ENCODE measurements at places on chromosomes 6 and 20.

DNA sequence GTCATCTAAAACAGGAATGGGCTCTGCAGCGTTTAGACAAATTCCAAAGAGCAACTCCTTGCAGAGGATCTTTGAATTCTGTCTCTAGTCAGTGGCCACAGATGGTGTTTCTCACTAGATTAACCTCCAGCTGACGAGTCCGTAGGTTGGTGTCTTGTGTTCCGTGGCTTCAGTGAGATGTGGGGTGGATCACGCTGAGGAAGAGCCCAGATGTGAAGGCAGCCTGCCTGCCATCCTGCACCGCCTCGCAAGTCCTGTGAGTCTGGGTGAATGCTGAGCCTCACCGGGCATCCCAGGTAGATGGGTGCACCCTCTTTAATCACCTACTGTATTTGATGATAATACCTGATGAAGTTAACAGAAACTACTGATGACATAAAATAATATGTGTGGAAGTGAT, 70.4 kb downstream of the THBS2 start:
- no peak for DNase-seq

GRCh38 chr6:131366223-131366622, 206.8 kb upstream of the ARG1 start:
- no peak for DNase-seq

DNA sequence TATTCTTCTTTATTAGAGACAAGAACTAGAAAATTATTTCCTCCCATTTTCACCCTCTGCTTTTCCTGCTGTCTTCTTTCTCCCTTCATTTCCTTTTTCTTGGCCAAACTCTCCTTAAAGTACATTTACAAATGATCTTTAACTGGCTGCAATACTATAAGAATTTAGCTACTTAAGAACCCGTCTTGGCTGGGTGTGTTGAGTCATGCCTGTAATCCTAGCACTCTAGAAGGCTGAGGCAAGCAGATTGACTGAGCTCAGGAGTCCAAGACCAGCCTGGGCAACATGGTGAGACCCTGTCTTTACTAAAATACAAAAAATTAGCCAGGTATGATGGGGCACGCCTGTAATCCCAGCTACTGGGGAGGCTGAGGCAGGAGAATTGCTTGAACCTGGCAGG, 39.3 kb upstream of the SRPK1 start:
- no peak for DNase-seq

- DNase-seq, result no peak
Observed at GRCh38 chr20:58593880-58594638, 57.0 kb upstream of the STX16 start.

- DNase-seq, result no peak
Observed at GRCh38 chr20:36717657-36718056, 28.2 kb downstream of the NDRG3 start.

DNA sequence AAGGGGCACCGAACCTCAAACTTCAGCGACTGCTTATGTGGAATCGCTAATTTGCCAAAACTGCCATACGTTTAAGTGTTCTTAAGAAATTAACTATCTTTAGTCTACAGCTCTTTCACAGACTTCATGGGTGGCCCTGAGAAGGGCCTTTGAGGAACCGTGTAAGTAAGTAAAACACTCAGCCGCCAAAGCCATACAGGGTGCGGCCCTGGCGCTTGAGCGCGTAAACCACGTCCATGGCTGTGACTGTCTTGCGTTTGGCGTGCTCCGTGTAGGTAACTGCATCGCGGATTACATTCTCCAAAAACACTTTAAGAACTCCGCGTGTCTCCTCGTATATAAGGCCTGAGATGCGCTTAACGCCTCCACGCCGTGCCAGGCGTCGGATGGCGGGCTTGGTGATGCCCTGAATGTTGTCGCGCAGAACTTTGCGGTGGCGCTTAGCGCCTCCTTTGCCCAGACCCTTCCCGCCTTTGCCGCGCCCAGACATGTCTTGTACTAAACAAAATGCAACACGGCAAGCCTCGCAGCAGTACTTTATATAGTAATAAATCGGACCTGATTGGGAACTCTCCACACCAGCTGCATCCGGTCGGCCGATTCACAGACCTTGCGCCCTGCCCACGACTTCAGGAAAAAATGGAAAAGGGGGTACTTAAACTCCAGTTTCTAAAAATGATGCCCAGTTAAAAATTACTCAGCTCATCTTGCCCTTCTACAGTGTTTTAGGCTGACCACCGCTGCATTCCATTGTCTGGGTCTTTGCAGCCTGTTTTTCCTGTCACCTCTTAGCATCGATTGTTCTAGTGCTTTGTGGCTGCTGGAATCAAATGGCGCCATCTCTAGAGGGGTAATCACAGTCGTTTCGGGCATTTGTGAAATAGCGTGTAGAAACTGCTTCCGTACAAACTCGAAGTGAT, 38.9 kb downstream of the OR2B2 start:
- DNase-seq, result peak; percentile 80

GRCh38 chr20:23122321-23122720, 36.2 kb upstream of the CD93 start:
- no peak for DNase-seq

- no peak for DNase-seq
Observed at GRCh38 chr6:80832337-80832736, 725.9 kb downstream of the BCKDHB start.

DNA sequence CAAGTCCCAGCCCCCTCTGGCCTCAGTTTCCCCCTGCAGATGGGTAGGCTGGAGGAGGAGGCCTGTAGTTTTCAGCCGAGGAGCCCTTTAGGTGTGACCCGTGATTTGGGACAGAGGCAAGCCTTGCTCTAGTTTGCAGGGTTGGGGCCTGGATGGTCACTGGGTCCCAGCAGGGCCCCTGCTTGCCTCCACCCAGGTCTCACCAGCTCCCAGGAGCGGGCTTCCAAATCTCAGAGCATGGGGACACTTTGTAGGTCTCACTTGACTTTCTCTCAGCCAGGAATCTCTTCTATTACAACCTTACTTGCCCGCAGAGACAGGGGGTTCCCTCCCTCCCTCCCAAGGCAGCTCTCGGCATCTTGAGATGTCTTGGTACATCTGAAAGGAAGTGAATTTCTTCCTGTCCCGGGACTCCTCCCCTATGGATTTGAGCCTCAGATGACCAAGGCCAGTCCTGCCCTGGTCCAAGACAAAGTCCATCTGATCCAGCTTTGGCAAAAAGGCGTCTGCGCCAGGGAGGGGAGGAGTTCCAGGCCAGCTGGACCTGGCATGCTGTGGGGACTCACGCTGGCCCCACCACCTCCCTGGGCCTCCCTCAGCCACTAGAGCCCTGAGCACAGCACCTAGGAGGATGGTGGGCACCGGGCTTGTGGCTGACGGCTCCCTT, 47.4 kb downstream of the SRC start:
- no peak for DNase-seq

DNA sequence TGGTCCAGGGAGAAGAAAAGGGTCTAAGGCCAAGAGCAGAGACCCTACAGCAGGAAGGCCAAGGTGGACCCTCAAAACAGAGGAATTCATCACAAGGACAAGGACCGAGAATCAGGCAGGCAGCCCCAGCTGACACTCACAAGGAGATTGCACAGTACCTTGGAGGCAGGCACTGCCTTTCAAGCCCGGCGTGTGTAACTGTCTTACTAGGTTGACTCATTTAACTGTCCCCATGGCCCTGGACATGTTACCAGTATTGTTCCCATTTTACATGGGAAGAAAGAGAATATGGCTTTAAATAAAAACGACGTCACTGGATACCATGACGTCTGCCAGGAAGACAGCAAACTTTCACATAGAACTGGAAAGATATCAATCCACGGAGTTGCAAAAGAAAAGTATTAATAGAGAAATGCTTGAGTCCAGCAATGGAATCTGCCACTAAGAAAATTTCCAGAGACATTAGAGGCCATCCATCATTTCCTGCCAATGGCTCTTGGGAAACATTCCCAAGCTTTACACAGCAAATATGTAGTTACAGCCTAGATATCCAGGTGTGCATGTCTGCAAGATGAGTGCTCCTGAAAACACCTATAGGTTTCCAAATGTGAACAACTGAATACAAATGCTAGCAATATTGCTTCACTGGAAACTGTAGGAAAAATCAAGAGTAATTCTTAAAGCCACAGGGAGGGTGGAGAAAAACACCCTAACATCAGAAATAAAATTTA, 111.5 kb upstream of the RPS6KA2 start:
- no peak for DNase-seq

DNA sequence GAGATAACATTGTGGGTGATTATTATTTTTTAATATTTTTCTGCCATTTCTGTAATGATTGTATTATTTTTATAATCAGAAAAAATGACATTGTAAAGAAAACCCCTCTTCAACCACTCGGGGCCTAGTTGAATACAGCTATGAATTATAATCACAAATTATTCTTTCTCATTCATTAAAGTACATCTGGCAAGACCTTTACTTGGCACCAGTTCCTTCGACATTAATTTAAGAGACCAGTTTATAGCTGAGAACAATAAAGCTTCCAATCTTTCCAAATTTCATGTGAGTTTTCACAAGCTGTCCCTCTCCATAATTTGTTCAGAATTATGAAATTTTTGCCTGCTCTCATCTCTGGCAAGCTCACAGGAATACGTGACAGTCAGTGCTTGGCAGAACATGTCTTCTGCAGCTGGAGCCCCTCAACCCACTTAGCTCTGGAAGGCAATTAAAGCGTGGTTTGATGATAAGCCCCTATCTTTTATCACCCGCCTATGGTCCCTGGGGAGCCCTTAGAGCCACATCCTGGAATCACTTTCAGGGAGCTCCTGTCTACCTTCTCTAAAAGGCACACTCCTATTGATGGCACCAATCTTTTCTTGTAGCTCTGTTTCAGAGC, 237.2 kb upstream of the PRND start:
- DNase-seq, result no peak

DNA sequence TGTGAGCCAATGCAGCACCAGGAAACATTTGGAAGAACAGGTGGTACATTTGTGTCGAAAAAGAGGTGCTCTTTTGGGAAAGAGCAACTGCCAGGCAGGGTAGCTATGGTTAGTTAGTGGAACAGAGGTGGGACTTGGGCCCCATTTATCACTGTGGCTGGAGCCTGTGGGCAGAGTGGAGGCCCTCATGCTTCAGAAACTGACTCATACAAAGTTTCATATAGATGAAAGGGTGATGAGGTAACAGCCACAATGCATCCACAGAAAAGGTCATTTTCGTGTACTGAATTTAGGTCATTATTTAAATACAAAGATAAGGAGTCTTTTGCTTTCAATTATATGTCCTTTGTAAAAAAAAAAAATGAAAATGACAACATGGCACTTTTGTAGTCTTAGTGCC, 76.4 kb upstream of the HS3ST5 start:
- DNase-seq, result no peak

DNA sequence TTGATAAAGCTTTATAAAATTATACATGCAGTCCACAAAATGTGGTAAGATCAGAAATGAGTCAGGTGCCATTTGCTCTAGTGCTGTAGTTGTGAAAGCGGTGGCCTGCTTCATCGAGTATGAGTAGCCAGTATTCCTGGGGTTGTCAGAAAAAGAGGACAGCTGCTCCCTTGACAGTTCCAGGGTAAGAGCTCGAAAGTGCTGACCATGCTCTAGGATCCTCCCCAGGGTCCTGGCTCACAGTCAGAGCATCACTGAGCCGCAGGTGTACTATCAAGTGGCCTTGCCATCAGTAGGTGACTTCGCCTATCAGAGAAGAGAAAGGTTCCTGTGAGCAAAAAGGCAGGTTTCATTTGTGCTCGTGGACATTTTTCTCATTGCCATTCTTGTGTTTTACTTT, 3.6 kb downstream of the BTBD3 start:
- DNase-seq, result no peak

DNA sequence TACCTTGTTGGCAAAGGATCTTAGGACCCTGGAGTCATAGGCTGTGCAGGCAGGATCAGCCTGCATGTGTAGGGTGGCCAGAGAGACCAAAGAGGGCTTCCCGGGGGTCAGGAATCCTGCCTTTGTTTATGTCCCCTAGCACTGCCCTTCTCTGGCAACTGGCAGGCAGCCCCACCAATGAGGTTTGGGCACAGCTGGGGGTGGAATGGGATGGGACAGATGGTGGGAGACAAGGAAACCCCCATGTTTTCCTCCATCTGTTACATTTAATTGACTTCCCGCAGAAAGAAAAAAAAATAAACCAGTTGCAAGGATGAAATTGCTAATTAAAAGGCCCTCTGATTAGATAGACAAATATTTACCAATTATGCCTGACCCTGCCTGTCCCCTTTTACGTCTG, 27.6 kb downstream of the CD40 start:
- no peak for DNase-seq

DNA sequence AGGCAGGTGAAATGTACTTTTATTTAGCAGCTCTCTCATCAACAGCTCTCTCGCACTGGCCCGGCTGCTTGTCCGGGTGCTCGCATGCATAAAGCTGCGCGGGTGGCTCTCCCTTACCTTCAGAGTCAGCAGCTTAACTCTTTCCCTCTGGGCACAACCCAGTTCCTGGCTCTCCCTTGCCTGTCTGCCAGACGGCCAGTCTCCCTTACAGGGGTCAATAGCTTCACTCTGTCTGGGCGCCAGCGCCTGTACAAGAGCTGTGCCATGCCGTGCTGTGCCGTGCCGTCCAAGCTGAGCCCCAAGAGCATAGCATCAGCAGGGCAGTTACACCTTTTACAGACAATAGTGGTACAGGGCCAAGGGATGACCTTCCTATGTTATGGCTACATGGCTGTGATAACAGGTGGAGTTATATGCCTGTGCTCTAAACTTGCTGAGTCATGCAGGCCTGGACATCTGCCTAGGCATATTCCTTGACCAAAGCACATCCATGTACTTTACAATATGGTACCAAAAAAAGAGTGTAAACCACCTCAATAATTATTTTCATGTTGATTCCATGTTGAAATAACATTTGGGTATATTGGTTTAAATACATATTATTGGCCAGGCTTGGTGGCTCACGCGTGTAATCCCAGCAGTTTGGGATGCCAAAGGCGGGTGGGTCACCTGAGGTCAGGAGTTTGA, 47.9 kb downstream of the BLTP3A start:
- DNase-seq, result no peak

DNA sequence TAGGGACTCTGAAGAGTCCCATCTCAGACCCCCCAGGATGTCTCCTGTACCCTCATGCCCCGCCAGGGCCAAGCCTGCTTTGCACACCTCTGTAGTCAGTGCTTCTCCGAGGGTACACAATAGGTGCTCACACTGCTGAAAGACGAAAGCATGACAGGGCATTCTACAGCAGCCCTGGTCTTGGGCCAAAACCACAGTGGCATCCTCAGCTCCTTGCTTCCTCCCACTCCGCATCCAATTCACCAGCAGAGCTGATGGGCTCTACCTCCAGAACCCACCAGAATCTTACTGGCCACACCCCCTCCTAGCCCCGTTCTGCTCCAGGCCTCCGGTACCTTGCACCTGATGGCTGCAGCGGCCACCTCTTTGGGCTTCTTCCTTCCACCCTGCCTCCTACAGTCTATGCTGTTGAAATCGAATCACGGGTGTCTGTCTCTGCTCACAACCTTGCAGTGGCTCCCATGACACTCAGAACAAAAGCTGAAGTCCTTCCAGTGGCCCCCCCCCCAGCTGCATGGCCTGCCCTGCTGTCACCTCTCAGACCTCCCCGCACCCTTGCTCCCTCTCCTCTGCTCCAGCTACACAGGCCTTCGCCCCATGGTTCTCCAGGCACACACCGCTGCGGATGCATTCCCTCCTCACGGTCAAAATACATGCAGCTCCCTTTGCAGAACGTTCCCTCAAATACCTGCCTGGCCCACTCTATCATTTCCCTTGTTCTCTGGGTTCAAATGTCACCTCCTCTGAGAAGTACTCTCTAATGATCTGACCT, 1.2 kb downstream of the ANGPT4 start:
- DNase-seq, result no peak
